ENCODE measurements at places on chromosomes 6 and 20.

DNA sequence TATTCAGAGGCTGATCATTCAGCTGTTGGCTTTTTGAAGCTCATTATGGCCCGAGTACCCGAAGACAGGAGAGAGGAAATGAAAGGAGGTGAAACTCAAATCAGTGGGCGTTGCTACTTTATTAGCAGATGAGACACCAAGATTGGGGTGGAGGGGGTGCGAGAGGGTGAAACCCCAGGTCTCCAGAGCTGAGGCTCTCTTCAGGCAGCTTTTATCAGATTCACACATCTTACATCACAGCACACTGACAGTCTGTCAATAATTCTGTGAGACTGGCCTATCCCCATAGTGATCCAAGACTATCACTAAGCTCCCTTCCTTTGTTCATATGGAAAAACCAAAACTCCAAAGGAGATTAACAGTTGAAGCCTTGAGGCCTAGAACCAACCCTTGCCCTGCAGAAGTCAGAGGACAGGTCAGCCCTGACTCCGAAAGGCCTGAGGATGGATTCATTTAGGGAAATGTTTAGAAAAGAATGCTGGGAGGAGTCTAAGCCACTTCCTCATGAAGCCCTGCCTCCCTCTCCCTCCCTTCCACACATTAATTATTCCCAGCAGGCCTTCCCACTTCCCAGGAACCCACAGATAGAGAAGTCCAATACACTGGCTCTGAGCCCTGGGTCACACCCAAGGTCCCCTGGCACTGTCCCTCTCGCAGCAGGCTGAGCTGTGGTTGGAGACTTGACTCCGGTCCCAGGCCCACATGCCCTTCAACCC lies 23.2 kb downstream of the TRERF1 start:
- DNase-seq, result no peak

DNA sequence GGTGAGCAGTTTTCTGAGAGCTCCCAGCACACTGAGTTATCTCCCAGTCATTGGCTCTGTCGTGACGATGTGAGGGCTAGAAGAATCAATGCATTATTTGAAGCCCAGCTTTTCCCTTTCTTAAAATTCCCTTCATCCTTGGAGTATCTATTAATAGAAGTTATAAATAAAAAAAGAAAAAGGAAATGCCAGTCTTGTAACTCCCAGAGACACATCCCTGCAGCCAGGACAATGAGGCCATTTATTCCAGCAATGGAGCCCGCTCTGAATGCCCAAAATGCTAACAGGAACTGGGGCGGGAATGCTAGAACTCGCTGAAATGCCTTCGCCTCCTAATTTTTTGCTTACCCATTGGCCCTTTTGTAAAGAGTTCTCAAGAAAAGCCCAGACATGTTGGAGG lies 305.8 kb downstream of the TFAP2C start:
- DNase-seq, result no peak

DNA sequence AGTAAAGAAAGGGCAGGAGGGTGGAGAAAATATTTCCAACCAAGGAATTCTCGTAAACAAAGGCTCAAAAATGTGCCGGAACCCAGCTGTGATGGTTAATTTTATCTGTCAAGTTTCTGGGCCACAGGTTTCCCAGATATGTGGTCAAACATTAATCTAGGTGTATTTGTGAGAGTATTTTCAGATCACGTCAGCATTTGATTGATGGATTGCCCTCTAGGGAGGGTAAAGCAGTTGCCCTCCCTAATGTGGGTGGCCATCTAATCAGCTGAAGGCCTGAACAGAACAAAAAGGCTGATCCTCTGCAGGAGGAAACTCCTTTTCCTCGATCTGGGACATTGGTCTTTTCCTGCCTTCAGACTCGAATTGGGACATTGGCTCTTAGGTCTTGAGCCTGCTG lies 298.7 kb upstream of the TCF21 start:
- no peak for DNase-seq

- DNase-seq, result no peak
These were observed 10.1 kb upstream of the NHSL1 start for GRCh38 chr6:138509371-138509770.

GRCh38 chr6:34146021-34146782 lies at the start of gene GRM4:
Gene GRM4, minus strand, starts transcription at chr6:34146087. Its CDS starts 12,591 bp downstream, at chr6:34133496.
- no peak for DNase-seq

DNA sequence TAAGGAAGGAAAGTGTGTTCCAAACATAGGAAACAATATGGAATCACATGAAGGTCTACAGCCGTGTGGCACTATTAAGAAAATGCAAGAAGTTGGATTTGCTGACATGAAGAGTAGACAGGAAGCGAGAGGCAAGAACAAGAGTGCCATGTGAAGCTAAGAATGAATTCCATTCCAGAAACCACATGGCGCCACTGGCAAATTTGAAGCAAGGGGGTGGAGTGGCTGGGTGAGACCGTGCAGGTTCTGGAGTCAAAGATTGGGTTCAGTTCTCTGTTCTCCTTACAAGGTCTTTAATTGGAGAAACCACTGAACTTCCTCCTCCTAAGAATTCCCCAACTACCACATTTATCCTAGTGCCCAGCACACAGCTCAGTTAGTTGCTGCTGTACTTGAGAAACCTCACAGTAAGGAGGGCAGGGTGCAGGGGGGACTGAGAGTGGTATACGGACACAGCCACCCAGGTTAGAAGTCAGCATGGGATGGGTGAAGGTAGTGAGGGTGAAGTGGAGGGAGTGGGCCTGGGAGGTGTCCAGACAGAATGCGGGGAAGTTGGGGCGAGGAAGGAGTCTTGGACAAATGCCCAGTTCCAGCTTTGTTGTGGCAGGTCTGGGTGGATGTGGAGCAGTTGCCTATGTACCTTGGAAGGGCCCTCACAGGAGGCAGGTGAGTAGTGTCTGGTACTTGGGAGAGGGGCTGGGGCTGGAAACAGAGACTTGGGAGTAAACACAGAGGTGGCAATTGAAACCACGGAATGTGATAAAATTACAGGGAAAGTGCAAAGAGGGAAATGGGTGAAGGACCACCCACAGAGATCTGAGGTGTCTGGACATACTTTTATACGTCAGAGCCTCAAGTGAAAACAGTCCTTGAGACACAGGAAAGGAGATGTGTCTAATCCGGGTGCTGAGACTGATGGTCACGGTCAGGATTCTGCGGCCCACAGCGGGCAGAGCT lies 14.3 kb downstream of the LYRM4 start:
- no peak for DNase-seq

DNA sequence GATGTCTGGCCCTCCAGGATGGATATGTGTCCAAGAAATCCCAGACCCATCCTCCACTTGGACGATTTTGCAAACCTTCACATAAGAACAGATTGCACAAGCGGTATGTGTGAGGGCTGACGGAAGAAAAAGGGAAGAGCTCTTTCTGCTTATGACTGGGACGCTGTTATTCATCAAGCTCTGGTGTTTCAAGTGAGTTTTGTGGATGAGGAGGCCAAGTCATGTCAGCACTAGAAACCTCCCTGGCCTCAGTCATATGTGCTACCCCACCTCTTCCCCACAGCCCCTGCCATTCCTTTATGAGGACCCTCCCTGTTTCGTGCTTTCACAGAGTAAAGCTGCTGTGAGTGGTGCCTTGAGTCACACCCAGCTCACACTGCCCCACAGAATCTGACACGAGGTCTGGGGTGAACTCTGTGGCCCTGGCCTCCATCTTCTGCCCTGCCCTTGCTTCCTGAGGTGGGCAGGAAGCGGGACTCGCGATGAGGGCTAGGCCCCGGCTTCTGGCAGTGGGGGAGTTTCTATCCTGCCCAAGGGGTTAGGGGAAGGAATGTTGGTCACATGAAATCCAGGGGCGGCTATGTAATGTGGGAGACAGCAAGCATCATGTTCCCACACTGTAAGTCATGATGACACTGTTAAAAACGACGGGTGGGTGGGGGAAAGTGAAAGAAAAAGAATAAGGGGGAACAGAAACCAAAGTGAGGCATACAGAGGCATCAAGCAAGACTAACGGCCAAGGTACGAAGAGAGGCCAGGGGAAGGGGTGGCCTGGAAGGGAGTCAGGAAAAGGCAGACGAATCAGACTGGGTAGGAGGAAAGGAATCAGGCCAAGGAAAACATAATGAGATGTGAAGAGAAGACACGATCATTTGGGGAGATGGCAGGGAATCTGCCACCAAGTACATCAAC lies 78.1 kb downstream of the PRDM1 start:
- DNase-seq, result no peak

GRCh38 chr6:106628658-106629102 lies 618 bp downstream of the RTN4IP1 start:
- no peak for DNase-seq

- no peak for DNase-seq
These were observed 9.1 kb upstream of the MAP1LC3A start for GRCh38 chr20:34549291-34549928.

DNA sequence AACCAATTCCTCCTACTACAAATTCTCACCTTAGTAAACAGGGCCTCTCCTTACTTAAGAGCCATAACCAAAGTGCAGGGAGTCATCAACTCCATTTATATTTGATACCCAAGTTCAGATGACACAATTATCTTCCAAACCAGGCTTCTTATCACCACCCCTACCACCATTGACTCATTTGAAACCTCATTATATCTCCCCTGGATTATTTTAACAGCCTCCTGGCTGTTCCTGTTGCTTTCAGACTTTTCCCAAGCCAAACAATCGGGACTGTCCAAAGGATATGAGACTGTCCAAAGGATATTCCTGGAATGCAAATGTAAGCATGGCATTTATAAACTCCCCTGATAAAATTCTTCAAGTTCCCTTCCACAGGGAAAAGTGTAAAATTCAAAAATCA lies 394.3 kb downstream of the MAFB start:
- no peak for DNase-seq

- DNase-seq, result no peak
These were observed 119.6 kb upstream of the MTHFD1L start for GRCh38 chr6:150745896-150746295.

DNA sequence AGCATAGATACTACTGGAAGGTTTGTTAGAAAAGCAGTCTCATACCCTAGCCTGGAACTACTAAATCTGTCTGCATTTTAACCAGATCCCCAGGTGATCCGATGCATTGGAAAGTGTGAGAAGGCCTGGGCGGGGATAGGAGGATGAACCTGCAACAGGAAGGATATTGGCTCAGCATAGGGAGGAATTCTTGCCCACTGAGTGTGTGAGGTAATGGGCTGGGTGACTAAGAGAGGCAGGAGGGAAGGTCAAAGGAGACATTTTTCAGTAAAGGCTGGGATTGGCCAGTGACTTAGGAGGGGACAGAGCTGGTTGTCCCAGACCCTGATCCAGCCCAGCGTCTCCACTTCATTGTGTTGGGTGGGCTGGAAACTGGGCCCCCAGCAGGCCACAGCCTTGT lies 191.0 kb upstream of the LRFN2 start:
- DNase-seq, result no peak

DNA sequence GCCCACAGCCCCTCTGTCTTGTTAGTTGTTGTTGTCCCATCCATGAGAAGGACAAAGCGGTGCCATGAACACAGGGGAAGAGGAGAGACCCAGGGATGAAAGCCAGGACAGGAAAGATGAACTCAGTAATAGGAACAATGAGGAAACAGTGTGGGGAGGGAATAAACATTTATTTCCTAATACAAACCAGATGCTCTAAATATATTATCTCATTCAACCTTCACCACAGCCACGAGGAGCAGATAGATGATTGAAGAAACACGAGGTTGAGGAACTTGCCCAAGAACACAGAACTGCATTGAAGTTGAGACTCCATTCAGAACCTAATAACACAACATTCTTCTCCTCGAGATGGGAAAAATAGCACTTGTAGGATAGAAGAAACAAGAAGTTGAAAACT lies 53.0 kb upstream of the AIG1 start:
- no peak for DNase-seq

GRCh38 chr6:155013457-155013876 lies 18.4 kb downstream of the TIAM2 start:
- DNase-seq, result no peak

DNA sequence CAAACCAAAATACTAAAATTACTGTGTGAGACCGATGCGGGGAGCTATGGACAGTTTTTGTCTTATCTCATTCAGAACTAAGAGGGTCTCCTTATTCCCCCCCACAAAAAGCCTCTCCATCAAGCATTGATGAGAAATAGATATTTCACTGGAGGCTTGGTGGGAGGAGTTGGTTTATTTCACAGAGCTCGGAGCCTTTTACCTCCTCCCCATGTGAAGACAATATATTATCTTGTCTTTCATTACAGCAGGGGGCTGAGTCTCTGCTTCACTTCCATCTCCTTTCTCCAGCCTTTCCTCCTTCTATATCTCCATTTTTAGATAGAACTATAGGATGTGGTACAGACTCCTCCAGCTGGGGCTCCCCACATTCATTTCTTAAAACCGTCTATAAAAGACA lies 29.9 kb upstream of the MRAP2 start:
- DNase-seq, result no peak

- no peak for DNase-seq
These were observed 18.5 kb upstream of the DCBLD1 start for GRCh38 chr6:117463762-117464665.

DNA sequence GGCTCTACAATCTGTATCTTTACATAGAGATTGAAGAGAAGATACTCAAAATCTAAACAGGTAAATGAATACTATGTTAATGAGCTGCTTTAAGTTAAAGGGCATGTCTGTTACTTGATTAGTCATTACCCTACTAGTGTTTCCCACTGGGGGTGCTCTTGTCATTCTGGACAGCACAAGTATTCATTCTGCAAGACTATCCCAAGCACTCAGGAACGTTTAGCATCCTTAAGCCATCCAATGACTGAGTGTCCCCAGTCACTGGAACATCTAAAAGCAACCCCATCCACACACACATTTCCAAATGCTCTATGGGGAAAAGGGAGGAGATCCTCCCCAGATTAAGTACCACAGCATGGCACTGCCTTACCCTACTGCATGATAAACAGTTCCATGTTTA lies 25.7 kb downstream of the EZR start:
- DNase-seq, result no peak

- DNase-seq, result no peak
These were observed 70.7 kb downstream of the SLX4IP start for GRCh38 chr20:10505827-10506226.

- DNase-seq, result no peak
These were observed 47.7 kb downstream of the AKAP7 start for GRCh38 chr6:131182991-131183425.

DNA sequence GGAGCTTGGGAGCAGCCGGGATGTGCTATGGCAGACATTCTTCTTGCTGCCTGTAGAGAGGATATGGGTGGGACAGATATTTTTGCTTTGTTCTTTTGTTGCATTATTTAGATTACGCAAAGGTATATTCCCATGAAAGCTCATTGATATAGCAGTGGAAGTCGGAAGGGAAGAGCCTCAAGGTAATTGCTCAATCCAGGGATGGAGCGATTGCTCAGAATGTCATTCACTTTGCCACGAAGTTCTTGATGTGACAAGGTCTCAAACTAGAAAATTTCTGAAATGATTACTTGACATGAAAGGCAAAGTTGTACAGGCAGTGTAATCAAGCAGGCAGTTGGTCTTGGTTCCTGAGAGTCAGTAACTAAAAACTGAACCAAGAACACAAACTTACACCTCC lies 615.6 kb upstream of the CDH4 start:
- no peak for DNase-seq
